ENCODE measurements at places on chromosomes 5 and 9. TPM values are rescaled to one million over a fixed set of nuclear protein-coding genes. Genes with fewer than 3 reads are reported as not detected.

DNA sequence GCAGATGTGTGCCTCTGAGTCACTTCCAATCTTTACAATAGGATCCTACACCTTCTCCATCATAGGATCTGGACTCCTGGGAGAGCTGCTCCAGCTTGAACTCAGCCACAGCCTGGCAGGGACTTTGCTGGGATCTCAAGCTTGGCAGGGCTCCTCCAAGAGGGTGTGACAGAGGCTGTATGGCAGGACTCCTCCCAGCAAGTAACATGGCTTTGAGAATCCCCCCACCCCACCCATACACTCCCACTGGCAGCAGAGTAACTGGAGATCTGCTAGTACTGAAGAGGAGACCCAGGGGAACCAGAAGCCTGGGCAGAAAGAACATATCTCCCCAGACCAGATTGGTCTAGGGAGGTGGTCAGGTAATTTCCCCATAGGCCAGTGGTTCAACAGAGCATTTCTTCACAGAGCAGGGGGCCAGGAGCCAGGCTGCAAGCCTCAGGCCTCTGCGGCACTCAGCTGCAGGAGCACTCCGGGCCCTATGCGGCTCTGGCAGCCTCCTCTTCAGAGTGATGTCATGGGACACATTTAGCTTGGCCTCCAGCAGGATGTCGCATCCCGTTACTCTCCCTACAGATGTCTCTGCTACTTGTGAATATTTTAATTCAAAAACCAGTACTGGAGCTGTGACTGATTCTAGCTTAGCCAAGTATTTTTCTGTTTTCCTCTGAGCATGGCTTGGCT, 1.7 kb upstream of the ACSL6 start:
- H3K4me1 ChIP-seq, result peaks cover 35% of the 10 kb centered on the region
- H3K27me3 ChIP-seq, result peaks cover 89% of the 10 kb centered on the region
- DNase-seq, result peak; percentile 10
- H3K36me3 ChIP-seq, result no peaks in the 10 kb centered on the region
- H3K27ac ChIP-seq, result no peak overlapping the region
- H3K4me3 ChIP-seq, result no peak overlapping the region

- peaks cover 7% of the 10 kb centered on the region for H3K27me3 ChIP-seq
- H3K4me3 ChIP-seq, result no peak overlapping the region
- DNase-seq, result no peak
- no peaks in the 10 kb centered on the region for H3K36me3 ChIP-seq
- no peak overlapping the region for H3K27ac ChIP-seq
Measured at GRCh38 chr5:52562473-52562872, 225.2 kb upstream of the ITGA1 start.

DNA sequence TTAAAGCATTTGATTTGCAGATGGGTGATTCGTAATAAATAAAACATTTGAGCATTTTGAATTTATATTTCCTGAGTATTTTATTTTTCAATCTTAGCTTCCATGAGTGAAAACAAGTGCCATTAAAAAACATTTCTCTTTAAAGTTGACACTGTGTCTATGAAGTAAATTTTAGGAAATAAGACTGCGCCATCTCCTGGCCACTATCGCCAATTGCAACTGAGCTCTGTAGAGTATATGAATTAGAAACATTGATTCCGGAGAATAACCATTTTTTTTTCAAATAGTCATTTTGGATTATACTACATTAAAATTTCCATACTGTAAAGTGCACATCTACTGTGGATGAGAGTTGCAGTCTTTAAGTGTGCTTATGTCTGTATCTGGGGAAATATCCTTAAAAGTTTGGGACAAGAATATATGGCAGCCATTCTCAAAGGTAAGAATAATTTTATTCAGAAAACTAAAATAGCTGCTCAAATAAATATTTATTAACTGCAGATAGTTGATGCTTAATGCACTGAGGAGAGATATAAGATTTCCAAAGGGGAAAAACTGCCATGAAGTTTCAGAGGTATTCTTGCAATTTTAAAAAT, 5.9 kb downstream of the DMRTA1 start:
- H3K36me3 ChIP-seq, result no peaks in the 10 kb centered on the region
- peaks cover 3% of the 10 kb centered on the region for H3K4me1 ChIP-seq
- DNase-seq, result peak; percentile 47
- no peak overlapping the region for H3K4me3 ChIP-seq
- peaks cover 44% of the 10 kb centered on the region for H3K27me3 ChIP-seq

- H3K4me1 ChIP-seq, result peaks cover 6% of the 10 kb centered on the region
- H3K27me3 ChIP-seq, result peaks cover 11% of the 10 kb centered on the region
- DNase-seq, result no peak
- no peak overlapping the region for H3K27ac ChIP-seq
- H3K36me3 ChIP-seq, result no peaks in the 10 kb centered on the region
Measured at GRCh38 chr5:172288465-172288864, 4.9 kb upstream of the UBTD2 start.

- no peak overlapping the region for H3K27ac ChIP-seq
- H3K27me3 ChIP-seq, result no peaks in the 10 kb centered on the region
- H3K36me3 ChIP-seq, result no peaks in the 10 kb centered on the region
- no peak for DNase-seq
- no peaks in the 10 kb centered on the region for H3K4me1 ChIP-seq
Measured at GRCh38 chr9:85262333-85262732, 479.4 kb downstream of the AGTPBP1 start.

DNA sequence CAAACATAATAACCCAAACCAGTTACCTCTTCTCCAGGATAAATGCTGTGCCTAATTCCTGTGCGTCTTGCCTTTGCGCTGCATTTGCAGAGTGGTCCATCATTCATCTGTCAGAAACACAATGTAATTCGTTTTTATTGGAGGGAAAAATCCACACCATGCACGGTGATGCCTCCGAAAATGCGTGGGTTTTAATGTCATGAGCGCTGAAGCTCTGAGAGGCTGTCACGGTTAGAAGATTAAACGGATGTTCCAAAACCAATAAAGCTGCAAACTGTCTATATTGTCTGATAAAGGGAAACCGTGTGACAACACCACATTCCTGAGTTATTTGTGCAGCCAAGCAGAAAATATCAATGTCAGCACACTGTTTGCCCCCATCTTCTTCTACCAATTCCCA, 27.4 kb downstream of the DROSHA start:
- no peak overlapping the region for H3K27ac ChIP-seq
- no peak for DNase-seq
- H3K4me1 ChIP-seq, result no peaks in the 10 kb centered on the region
- H3K36me3 ChIP-seq, result peaks cover 66% of the 10 kb centered on the region

DNA sequence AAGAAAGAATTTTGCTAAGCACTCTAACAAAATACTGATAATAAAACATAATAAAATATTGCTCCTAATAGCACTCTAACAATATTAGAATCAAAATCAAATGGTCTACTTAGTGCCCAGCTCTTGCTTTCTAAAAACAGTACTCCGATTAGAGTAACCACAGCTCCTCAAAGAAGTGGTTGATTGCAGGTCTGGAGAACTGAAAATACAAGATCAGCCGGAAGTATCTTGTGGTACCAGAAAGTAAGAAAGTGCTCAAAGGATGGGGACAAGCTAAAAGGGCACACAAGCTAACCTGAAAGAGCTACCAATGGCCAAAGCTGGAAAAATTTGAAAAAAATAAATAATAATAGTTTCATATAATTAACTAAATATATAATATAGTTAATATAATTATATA, 119.2 kb downstream of the CWC27 start:
- H3K36me3 ChIP-seq, result peaks cover 2% of the 10 kb centered on the region
- no peak overlapping the region for H3K4me3 ChIP-seq
- H3K4me1 ChIP-seq, result no peaks in the 10 kb centered on the region

DNA sequence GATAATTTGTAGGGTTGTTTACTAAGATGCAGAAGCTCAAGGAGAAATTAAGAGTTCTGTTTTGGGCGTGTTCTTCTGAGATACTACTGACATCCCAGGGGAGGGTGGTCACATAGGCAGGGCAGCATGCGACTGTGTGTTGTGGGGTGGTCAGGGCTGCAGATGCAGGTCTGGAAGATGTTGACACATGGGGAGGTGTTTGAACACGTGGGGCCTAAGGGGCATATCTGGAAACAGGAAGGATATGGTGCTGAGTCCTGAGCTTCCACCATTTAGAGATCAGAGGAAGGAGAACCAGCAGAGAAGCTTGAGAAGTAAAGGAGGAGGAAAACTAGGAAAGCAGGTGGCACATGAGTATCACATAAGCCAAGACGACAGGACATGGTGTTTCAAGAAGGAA, 228.2 kb downstream of the ADGRV1 start:
- peaks cover 9% of the 10 kb centered on the region for H3K27me3 ChIP-seq
- no peaks in the 10 kb centered on the region for H3K36me3 ChIP-seq
- no peaks in the 10 kb centered on the region for H3K4me1 ChIP-seq
- H3K4me3 ChIP-seq, result no peak overlapping the region
- DNase-seq, result no peak

DNA sequence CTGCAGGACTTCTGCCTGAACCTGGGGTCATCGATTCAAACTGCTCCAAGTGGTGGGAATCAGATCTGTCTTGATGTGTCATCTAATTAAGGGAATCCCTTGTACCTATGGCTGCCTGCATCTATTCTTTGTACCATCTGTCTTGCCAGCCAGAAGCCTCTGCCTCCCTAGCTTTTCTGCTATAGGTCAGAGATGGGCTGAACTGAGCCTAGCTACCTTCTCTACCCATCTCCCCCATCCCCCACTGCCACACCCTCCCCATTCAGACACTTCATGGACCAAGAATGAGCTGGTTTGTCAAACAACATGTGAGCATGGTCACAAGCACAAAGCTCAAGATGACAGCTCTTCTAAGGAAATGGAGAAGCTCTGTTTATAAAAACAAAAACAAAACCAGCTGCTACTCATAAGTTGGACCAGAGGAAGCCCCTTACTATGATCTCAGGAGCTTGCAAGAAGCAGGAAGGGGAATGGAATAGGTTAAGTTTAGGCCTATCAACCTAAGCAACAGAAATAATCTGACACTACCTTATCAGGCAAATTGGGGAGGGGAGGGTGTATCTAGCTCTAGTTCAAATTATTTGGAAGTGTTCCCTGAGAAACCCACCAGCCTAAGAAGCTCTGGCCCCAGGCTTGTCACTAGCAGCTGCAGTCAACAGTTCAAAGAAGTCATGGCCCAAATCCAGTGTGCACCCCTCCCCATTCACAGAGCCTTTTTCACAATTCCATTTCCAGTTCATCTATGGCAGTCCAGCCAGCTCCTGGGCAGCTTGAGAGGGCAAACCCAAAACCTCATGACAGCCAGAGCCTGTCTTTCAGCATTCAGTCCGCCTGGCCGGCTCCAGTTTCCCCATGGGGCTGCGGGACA, 29.9 kb downstream of the SKP1 start:
- no peak for DNase-seq
- no peak overlapping the region for H3K27ac ChIP-seq
- no peak overlapping the region for H3K4me3 ChIP-seq
- H3K36me3 ChIP-seq, result peaks cover 50% of the 10 kb centered on the region

GRCh38 chr9:137723783-137724445, 105.1 kb downstream of the EHMT1 start:
- peaks cover 40% of the 10 kb centered on the region for H3K4me1 ChIP-seq
- peaks cover 87% of the 10 kb centered on the region for H3K36me3 ChIP-seq
- DNase-seq, result no peak
- no peaks in the 10 kb centered on the region for H3K27me3 ChIP-seq

GRCh38 chr9:126203313-126203712, 123.3 kb upstream of the MVB12B start:
- H3K27ac ChIP-seq, result no peak overlapping the region
- no peak overlapping the region for H3K4me3 ChIP-seq
- no peaks in the 10 kb centered on the region for H3K36me3 ChIP-seq
- H3K27me3 ChIP-seq, result peaks cover 18% of the 10 kb centered on the region
- no peaks in the 10 kb centered on the region for H3K4me1 ChIP-seq
- DNase-seq, result no peak

DNA sequence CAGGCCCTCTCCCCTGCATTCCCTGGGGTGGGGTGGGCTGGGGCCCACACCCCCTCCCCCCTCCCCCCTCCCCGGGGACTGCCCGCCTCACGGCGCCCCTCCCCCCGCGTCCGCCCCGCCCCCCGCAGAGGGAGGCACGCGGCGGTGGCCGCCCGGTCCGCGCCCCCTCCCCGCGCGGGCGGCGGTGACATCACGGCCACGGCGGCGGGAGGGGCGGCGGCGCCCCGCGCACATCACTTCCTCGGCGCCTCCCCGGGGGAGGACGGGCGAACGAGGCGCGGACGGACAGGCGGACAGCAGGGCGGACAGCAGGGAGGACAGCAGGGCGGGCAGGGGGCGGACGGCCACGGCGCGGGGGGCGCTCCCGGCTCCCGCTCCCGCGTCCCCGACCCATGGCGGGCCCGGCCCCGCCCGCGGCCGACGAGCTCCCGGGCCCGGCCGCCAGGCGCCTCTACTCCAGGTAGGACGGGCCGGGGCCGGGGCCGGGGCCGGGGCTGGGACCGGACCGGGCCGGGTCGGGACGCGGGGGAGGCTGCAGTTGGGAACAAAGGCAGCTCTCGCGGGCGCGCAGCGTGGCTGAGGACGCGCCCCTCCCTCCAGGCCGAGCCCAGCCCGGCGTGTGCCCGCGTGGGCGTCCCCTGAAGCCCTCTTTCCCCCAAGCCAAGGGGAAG, at the start of gene GPSM1:
GPSM1 (plus strand) TSS at position 236 of the 671 bp plus-strand sequence; CDS start at position 393, 157 bp downstream.
- H3K4me3 ChIP-seq, result peak within 1 kb of the TSS; percentile 51
- peak; percentile 32 for DNase-seq
- no peak within 1 kb of the TSS for H3K27ac ChIP-seq
- H3K27me3 ChIP-seq, result no peaks in the 10 kb centered on the region
- peaks cover 5% of the 10 kb centered on the region for H3K4me1 ChIP-seq

DNA sequence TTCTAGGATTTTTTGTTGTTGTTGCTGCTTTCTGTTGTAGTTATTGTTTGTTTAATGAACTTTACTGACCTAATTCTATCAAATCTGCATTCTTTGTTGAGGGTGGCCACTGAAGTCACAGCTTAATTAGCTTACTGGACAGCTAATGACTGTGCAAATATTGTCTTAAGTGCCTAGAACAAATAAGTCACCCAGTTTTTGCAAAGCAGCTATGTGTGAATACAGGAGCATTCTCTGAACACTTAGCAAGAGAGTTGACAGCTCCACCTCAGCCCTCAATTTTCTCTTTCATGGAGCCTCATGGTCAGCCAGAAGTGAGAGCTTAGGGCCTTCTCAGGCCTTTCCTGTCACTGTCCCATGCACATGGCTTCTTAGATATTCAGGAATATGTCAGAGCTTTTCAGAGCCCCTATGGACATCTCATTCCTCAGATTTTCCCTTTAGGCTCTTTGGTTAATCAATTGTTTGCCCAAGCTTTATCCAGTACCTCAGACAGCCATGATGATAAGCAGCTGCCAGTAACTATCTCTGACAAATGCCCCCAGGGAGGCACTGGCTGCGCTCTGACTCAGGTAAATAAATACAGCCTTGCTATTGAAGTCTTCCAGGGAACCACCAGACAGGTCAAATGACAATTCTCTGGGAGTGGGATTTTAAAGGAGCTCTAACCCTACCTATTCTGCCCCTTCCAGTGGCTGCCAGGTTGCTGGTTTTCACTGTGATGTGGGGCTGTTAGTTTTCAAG, 241.4 kb upstream of the IL12B start:
- peaks cover 6% of the 10 kb centered on the region for H3K27me3 ChIP-seq
- H3K4me1 ChIP-seq, result no peaks in the 10 kb centered on the region
- H3K27ac ChIP-seq, result no peak overlapping the region
- no peak overlapping the region for H3K4me3 ChIP-seq
- DNase-seq, result no peak

Gene IL9
- total RNA-seq, result not detected

Gene WHRN
- total RNA-seq, result 4.5 TPM

Gene ZNF618
- 0.25 TPM for total RNA-seq

Data from activated CD4-positive, alpha-beta memory T cell treated with anti-CD3 and anti-CD28 coated beads, Interleukin-2, amount 10 ng/mL, durations not matched to agents 7 days and 5 days (primary cell).